ENCODE measurements at places on chromosomes 6 and 20.

DNA sequence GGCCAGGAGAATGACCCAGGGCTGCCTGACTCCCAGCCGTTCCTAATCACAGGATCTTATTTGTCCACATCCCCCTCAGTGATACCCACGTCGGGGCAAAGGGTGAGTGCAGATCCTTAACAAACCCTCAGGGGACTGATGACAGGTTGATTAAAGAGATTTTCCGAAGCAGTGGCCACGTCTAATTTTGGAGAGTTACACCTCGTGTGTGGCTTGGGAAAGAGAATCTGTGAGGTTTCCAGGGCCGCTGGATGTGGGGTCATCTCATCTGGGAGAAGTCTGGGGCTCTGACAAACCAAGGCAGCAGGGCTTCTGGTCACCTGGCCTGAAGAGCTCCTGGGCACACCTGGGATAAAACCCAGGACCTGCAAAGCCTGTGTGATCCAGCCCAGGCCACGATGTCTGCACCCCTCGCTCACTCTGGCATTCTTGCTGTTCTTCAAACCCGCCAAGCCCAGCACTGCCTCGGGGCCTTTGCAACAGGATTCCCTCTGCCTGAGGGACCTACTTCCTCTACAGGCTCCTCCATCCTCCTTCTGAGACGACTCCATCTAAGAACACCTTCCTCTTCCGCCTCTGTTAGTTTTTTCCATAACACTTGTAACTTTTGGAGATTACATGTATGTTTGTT lies 4.7 kb downstream of the JPH2 start:
- DNase-seq: no peak

- no peak for DNase-seq
Measured at GRCh38 chr20:41098703-41099250, 38.6 kb upstream of the PLCG1 start.

DNA sequence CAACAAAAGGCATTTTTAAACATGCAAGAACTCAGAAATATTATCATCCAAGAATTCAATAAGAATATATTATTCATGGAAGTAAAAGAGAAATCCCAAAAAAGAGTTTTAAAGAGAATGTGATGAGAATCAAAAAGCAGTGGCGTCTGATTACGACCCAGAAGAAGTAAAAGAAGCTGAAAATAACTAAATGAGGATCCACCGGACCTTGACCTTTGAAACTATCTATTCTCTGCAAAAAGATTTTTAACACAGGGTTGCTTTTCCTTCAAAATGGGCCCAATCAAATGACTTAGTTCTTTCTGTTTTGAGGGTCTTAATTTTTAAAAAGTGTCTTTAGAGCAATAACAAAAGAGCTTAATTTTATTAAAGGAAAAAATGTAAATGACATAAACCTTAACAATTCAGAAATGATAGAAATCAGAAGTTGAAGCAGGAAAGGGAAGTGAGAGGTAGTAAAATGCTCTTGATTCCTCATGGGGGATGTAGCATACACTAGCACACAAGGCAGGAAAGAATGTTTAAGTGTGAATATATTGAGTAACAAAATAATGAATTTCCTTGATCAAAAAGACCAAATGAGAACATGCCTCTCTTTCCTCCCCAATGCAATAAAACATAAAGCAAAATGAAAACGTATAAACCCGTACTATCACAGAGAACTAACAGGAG lies 223.1 kb upstream of the PRDM1 start:
- DNase-seq: no peak

DNA sequence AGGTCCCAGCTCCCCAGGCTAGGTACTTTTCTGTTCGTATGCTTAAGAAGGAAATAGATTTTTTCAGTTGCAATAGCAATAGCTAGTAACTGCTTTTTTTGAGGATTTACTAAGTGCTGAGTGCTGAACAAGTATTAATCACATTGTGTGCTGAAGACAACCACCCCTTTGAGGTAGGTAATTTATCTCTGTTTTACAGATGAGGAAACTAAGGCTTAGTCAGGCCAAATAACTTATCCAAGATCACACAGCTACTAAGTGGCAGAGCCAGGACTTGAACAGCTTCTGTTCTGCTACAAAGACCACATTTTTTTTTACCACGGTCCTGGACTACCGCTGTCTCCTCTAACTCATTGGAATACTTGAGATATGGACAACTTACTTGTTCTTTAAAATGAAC lies 39.8 kb downstream of the LRRN4 start:
- DNase-seq: no peak

DNA sequence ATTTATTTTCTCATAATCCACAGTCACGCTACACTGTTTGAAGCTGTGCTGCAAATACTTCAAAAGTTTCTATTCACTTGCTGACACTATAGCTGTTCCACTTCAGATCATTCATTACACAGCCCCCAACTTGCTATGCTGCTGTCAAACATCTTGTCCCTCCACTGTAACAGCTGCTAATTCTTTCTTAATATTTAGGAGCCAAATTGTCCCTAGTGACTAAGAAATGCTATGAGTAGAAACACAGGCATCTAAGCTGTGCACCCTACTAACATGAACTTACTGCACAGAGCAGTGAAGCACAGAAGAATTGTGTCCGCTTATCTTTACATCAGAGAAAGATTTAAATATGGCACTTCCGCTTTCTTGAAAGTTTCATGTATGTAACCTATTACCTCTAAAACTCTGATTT lies 91.3 kb downstream of the PDE10A start:
- DNase-seq: no peak

- DNase-seq: no peak
Measured at GRCh38 chr20:7866285-7866684, 74.0 kb downstream of the HAO1 start.

DNA sequence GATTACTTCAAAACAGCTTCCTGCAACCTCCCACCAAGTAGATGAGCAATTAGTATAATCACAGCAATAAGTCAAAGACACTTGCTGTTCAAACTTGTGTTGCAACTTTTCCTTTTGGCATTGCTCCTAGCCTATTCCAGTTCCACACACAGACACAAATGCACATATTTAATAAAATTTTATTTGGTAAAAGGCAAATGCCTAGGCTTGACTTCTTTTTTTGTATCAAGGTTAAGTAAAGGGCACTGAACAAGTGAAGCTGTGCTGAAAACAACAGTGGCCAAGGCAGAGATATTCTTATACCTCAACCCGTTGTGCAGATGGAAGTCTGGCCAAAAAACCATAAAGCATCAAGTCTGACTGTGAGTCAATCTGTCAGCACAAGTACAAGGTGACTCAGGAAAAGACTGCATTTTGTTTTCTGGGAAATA lies 708.4 kb upstream of the CITED2 start:
- no peak for DNase-seq

GRCh38 chr6:53244958-53245357 lies 96.3 kb upstream of the GCM1 start:
- no peak for DNase-seq

- no peak for DNase-seq
Measured at GRCh38 chr6:149999636-150000035, 25.7 kb downstream of the RAET1L start.

DNA sequence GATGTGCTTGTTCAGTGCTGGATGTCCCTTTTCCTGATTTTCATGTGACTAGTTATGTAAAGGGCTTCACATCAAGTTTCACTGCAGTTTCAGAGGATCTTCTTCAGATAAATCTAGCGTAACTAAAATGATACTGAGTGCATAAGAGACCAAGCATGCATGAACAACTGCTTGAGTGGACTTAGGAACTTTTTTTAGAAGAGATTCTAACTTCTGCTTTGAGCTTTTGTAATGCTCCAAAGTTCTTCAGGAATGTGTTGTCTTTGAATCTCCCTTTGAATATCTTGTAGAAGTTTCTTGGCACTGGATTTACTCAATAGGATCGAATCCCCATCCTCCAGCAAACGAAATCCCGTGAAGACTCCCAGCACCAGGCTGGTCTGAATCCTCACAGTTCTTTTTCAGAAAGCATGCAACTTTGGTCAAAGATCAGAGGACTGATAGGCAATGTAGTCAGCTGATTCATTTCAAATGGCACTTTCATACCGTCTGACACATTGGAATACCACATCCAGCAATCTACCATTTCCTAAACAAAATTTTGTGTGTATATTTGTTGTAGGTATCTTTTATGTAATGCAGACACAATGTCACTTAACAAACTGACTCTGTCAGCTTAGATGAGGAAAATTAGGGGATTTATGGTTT lies 33.2 kb downstream of the ENPP1 start:
- DNase-seq: no peak

DNA sequence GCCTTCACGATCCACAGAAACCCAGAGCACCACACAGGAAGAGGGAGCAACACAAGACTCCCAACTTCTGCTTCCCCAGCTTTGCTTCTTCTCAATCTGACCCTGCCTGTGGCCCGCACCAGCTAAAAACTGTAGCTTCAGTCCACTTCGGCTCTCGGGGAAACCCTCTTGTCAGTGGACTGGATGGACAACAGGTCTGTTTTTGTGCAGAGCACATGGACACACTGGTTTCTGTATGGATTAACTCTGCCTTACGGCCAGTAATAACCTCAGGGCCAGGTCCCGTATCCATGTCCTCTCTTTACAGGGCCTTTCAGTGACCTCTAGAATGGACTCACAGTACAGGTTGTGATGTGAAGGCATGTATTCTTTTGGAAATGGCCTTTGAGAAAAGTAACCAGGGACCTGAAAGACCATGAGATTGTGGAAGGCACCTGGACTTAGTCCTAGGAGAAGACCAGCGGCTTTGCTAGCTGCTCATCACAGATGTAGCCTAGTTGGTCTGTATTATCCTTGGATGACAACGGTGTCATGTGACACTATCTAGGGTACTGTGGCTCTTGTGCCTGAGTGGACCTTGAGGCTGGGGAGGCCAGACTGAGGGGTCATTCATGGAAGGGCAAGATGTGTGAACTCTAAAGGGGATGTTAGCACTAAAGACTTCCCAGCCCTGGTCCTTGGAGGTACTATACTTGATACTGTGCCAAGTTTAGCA lies 5.8 kb downstream of the POLR1C start:
- no peak for DNase-seq

Measured in progenitor cell of endocrine pancreas (in vitro differentiated cells).